Stimulated activated CD4-positive, alpha-beta T cell treated with anti-CD3 and anti-CD28 coated beads, Interleukin-15, amount 100 ng/mL, for 1 hour (primary cell): ENCODE measurements at places on chromosomes 3 and 15.

GRCh38 chr3:114872588-114872987 lies 274.5 kb downstream of the ZBTB20 start:
- no peak for DNase-seq

DNA sequence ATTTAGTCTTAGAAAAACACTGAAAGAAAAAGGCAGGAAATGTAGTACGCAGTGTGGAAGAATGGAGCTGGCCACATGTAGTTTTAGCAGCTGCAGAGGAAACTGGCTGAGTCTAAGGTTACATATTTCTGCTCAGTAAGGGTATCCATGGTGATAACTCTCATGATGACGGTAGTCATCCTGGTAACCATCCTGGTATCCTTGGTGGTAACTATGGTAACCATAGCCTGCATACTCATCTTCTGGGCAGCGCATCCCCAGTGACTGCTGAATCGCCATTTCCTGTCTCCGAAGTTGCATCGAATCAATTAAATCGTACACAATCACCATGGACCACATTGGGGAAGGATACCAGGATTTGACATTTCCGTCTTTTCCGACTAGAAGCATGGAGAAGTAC lies 35.7 kb downstream of the CCDC80 start:
- no peak for DNase-seq

- DNase-seq = no peak
Observed at GRCh38 chr15:41996921-41997592, 23.8 kb downstream of the PLA2G4E start.

- DNase-seq = no peak
Observed at GRCh38 chr3:115553796-115554486, 69.4 kb upstream of the GAP43 start.
